Stimulated activated CD8-positive, alpha-beta memory T cell treated with anti-CD3 and anti-CD28 coated beads, Interleukin-2, amount 100 ng/mL, for 1 hour (primary cell): ENCODE measurements at places on chromosomes 5 and 9.

GRCh38 chr5:134026521-134027287 is 21.9 kb upstream of the VDAC1 start:
- no peak for DNase-seq

DNA sequence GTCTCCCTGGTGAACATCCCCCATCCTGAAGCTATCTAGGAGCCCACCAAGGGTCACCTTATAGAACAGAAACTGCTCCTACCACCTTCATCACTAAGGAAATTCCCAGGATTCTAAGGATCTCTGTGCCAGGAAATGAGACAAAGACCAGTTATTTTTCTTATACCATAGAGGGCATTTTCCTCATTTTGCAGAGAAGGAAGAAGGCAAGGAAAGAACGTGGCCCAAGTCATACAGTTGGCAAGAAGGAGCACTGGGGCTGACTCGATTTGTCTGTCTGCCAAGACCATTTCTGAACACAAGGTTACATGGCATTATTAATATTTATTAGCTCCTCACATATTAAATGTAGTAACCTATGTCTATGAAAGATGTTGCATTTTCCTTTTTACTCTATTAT is 49.6 kb upstream of the TNFSF15 start:
- DNase-seq, result no peak

DNA sequence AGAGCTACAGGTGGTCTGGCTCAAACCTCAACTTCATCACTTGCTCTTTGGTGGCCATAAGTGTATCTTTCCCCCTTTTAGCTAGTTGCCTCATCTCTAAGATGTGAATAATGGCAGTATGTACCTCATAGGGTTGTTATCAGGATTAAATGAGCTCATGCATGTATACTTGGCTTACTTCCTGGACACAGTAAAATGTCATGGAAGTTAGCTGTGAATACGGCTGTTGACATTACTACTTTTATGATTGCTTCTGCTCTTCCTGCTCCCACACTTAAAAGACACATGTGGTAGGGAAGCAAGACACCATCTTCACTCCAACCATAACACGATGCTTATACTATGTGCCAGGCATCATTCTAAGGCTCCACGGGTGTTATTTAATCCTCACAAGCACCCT is 114.5 kb upstream of the GPR151 start:
- DNase-seq, result no peak

- no peak for DNase-seq
Measured at GRCh38 chr5:122463221-122463620, 151.2 kb downstream of the SNCAIP start.

- DNase-seq, result no peak
Measured at GRCh38 chr5:171695804-171696203, 89.8 kb upstream of the SMIM23 start.

DNA sequence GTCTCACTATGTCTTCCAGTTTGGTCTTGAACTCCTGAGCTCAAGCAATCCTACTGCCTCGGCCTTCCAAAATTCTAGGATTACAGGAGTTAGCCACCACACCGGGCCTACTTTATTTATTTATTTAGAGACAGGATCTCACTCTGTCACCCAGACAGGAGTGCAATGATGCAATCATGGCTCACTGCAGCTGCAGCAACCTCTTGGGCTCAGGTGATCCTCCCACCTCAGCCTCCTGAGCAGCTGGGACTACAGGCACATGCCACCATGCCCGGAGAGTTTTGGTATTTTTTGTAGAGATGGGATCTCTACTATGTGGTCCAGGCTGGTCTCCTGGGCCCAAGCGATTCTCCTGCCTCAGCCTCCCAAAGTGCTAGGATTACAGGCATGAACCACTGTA is 32.8 kb downstream of the PHAX start:
- no peak for DNase-seq

- DNase-seq, result no peak
Measured at GRCh38 chr5:1834721-1835429, 33.7 kb downstream of the NDUFS6 start.

- DNase-seq, result no peak
Measured at GRCh38 chr5:111914966-111915636, 158.1 kb upstream of the NREP start.

DNA sequence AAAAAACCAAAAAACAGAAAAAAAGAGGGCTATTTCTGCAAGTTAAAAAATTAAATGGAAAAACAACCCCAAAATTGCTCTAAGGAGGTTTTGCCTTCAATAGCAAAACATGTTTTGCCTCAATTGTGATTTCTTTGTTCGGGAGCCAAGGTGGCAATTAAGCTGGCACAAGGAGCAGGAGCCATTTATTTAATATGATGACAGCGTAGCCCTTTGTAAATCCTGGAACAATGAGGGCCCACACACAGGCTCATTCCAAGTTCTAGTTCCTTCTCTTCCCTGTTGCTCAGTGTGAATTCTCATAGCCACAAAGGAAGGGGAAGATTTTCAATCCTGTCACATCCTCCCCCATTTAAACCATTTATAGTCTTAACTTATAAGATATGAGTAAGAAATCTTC is 353.2 kb downstream of the PDE4D start:
- no peak for DNase-seq

DNA sequence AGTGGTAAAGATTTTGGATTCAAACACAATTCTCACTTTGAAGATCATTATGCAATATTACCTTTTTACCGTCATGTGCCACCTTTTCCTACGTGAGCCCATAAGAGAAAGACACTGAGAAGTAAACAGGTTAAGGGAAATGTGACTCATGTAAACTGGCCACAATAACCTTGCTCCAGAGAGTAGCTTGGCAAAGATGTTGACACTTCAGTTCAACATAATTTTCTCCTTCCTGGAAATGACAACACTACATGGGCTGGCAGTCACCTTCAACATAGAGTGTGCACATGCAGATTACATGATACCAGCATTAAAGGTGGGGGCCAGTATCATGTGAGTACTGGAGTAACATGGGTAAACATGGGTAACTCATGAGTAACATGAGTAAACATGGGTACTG is 141.9 kb downstream of the CDK5RAP2 start:
- no peak for DNase-seq

DNA sequence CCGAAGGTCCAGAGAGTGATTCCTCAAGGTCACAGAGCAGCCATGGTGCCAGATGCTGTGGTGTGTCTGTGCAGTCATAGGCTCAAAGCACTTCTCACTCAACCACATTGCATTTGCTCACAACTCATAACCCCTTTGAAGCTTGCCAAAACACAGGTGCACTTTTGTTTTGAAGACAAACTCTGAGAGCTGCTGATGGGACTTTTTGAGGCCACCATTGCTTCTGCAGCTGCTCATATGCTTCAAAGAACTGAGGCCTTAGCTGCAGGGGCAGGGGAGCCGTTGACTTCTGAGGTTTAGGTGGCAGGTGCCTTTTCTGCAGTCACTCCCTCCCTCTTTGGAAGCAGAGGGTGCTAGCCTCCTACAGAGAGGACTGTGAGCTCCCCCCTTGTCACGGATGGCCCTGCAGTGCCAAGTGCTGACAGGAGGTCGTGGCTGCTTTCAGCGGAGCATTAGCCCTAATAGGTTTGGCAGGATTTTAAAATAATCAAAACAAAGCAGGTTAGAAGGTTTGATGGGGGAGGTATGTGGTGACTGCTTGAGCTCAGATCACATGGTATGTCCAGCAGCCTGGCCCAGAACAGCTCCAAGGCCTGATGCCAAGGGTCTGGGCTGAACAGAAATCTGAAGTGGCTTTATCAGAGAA is 232.1 kb downstream of the MAN2A1 start:
- DNase-seq, result peak; percentile 5

DNA sequence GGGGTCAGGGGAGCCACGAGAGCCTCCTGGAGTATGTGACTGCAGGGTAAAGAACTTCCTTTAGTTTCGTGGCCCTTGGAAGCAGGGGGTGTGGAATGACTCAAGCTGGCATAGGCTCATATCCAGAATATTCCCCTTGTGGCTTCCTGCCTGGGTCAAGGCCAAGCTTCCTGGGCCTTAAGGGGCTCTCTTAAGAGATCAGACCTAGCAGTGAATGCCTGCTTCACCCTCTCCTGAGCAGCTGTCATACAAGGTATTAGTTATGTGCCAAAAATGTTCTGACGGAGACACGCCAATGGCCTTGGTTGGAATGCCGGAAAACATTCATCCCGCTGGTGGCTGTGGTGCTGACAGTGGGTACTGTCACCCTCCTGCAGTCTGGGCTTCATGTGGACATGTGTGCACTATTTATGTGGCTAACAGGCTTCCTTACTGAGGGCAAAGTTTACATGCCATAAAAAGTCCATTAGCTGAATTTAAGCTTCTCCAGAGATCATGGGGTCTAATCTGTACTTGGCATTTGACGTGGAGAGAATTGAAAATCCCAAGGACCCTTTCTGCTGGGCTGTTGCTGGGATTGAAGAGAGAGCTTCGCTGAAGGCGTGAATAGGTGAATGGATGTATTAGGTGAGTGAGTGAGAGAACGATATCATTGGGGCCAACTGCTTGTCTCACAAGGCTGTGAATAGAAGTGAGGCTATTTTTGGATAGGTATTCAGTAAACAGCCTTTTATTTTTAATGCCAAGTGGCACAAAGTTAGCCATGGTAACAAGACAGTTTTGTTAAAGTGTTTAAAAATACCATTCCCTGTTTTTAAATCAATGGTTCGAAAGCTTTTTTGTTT is 156.8 kb downstream of the MACROH2A1 start:
- no peak for DNase-seq

- no peak for DNase-seq
Measured at GRCh38 chr5:3382151-3382550, 213.5 kb upstream of the IRX1 start.

DNA sequence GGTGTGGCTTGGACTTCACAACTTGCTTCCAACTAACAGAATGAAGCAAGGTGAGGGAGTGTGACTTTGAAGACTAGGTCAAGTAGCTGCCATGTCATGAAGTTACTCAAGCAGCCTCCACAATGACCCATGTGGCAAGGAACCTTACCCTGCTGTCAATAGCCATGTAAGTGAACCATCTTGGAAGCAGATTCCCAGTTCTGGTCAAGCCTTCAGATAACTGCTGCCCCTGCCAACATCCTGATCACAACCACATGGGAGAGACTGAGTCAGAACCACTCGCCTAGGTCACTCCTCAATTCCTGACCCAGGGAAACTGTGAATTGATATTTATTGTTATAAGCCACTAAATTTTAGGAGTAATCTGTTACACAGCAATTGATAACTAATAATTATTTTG is 10.9 kb downstream of the ZCCHC10 start:
- DNase-seq, result no peak

DNA sequence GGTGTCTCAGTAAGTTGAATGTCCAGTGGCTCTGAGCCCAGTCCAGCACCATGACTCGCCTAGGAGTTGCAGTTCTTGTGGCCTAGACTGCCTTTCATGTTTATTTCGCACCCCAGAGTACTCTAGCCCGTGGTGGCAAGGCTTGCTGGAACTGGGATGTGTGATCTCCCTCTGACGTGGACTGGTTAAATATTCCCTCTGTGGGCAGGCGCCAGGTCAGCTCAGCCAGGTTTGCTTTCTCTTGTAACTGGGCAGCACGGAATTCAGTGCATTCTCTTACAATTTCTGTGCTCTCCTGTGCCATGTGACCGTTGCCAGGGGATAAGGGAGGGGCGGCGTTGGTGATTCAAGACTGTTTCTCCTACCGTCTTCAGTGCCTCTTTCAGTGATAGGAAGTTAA is 270.8 kb downstream of the KDM4C start:
- no peak for DNase-seq

GRCh38 chr9:37398464-37399025 is 24.0 kb upstream of the GRHPR start:
- DNase-seq, result no peak

- DNase-seq, result no peak
Measured at GRCh38 chr9:14415947-14416346, 102.0 kb upstream of the NFIB start.

- no peak for DNase-seq
Measured at GRCh38 chr5:74251141-74252035, 389.1 kb downstream of the ENC1 start.

DNA sequence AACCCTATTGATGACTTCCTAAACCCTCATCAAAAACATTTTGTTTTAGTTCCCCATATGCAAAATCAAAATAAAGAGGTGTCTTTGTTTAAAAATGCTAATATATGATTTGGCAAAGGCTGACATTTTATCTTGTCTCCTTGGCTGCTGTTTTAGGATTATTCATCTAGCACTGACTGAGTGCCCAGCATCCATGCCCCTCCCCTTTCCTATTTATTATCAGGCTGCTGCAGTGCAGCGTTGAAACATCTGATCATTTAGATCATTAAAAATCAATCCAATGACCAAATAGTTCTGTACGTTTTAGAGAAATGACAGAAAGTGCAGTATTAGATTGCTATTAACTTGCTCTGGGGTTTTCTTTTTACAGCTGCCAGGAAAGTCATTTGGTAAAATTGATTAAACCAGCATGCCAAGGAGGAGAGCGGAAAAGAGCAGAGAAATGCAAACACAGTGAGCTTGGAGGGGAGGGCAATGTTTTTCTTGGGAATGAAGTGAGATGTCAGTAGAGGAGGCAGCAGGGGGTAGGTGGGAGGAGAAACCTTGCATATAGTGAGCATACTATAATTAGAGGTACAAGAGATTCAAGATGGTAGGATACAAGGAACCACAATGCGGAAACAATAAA is 286.3 kb downstream of the PDE4D start:
- no peak for DNase-seq

DNA sequence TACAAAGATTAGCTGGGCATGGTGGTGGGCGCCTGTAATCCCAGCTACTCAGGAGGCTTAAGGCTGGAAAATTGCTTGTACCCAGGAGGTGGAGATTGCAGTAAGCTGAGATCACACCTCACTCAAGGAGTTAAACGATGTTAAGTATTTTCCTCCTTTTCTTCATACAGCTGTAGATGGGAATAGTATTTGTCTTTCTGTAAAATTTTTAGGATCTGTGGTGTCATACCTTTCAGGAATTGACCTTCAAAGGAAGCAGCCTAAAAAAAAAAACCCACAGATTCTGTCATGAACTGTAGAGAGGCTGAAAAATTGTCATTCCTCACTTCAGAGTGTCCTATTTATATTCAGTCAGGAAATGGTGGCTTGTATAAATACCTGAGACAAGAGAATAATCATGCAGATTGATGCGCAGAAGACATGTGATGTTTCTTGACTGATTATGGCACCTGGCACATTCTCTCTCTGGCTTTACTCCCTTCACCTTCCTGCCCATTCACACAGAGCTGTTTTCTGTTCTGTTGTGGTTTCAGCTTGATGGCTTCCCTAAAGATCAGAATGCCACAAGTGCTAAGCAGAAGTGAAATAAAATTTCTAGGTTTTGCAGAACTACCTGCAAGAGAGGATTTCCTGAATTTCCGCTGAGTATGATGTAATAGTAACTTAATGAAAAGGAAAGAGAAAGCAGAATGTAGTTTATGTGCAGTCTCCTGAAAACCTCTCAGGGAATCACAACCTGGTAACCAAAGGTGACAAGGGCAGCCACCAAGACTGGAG is 3.8 kb downstream of the IFNA1 start:
- DNase-seq, result no peak

DNA sequence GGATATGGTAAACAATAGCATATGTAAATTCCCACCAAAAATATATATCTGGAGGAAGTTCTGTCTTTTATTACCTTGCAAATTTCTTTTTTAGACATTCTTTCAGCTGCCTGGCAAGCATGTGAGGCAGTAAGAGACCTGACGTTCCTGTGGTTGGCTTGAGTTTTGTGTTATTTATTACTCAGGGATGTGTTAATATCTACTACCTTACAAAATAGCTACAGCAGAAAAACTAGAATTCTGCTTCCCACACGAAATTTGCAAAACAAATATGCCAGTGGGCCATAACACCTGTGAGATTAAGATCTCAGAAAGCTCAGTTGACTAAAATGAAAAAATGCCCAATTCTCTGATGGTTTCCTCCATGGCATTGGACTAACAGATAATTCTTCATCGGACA is 274.2 kb downstream of the TMEM167A start:
- no peak for DNase-seq

GRCh38 chr5:32446630-32447029 is 2.1 kb upstream of the ZFR start:
- no peak for DNase-seq
